Activated T-cell treated with anti-CD3 and anti-CD28 coated beads for 4 hours (primary cell): ENCODE measurements at places on chromosomes 12 and 14.

DNA sequence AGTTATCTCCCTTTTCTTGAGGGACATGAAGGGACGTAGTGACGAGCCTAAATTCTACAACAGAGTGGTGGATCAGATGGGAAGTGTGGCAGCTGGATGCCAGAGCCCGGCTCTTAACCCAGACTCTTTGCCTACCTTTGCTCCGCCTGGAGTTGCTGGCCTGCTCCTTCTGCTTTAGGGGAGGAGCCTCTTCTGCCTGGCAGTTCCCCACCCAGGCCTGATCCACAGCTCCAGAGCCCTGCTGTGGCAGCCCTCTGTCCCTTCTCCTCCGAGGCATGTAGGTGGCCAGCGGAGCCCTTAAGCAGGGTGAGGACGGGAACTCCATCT, 2.3 kb upstream of the PRPH start:
- no peak for DNase-seq

- DNase-seq = no peak
Measured at GRCh38 chr12:63041601-63042000, 106.7 kb upstream of the PPM1H start.

DNA sequence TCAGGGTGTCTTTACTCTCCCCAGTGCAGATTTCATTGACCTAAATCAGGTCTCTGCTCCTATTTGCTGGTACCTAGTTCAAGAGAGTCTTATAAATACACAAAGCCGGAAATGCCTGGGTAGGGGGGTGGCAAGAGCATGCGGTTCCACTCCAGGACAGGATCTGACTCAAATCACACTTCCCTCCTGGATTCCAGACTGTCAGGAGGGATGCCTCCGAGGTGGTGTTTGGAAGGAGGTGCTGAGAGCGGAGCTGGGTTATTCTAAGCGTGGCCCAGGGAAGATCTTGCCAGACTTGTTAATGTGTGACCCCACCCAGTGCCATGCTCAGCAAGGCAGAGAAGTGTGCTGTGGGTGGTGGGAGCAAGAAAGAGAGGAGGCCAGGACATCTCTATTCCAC, 49.8 kb downstream of the B4GALNT3 start:
- DNase-seq = no peak

GRCh38 chr12:62724285-62724684, 210.7 kb downstream of the PPM1H start:
- DNase-seq = no peak

GRCh38 chr12:76398106-76398505, 49.9 kb upstream of the BBS10 start:
- no peak for DNase-seq

- no peak for DNase-seq
Measured at GRCh38 chr14:73680821-73681220, 33.4 kb downstream of the PNMA1 start.

- no peak for DNase-seq
Measured at GRCh38 chr12:47286676-47287075, 206.9 kb upstream of the AMIGO2 start.

- DNase-seq = no peak
Measured at GRCh38 chr12:53200458-53201176, 6.4 kb downstream of the ITGB7 start.

DNA sequence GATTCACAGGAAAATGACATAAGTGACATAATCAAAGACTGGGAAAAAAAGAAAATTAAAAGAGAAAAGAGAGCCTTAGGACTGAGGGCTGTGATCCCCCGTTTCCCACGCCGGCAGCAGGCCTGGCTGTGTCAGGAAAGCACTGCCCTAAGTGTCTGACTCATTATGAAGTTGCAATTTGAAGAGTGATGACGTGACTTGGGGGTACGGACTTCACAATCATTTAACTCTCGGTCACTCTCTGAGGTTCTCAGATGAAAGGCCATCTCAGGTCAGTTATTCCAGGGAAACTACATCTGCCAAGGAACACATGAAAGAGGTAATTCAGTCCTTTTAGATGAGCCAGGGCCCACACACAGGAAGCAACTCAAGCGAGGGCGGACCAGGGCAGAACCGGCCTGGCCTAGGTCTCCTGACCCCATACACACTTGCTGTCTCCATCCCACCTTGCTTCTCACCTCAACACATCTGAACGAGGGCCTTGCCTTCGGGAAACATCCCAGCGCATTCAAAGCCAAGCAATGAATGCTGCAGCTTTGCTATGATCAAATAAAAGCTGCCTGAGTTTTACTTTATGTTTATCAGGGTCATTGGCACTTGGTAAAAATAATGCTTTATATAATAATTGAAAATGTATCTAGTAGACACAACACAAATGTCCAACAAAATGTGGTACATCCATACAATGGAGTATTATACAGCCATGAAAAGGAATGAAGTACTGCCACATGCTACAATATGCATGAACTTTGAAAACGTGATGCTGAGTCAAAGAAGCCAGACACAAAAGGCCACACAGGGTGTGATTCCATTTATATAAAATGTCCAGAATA, 2.7 kb downstream of the SSH1 start:
- no peak for DNase-seq

DNA sequence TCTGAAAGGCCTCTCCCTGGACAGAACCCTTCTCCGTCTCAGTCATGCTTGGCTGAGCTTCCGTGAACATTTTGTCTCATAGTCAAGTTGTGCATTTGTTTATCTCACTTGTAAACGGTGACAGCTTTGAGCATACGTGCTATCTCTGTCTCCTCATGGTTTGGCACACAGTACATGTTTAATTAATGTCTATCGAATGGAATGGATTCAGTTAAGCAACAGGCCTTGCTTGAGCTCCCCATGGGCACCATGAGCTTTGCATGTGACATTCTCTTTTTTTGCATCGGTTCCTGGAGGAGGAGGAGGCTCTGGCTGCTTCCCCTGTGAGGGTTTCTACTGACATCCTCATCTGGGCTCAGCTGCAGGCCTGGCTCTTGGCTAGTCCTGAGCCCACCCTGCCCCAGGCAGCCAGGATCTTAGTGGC, 80.0 kb downstream of the PRIMA1 start:
- DNase-seq = no peak

- DNase-seq = peak; percentile 31
Measured at GRCh38 chr14:49892301-49892635, 614 bp upstream of the ARF6 start.

DNA sequence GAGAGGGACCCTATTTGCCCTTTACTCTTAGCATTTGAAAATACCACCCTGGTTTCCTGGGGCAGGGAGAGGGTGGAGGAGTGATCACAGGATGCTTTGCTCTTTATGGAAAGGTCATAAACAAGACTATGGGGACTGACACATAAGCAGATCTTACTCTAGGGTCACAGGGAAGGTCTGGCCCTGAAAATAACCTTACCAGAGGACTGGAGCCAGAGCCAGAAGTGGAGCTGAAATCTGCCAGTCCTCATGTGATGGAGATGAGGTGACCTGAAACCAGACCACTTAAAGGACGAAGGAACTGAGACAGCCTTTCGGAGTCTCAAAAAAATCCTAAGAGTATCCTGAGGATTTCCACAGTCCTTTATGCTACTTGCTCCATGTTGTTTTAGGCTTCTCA, 12.4 kb downstream of the PFKM start:
- DNase-seq = no peak

GRCh38 chr12:44618946-44619345, 257.2 kb downstream of the NELL2 start:
- DNase-seq = no peak
